Stimulated activated CD8-positive, alpha-beta memory T cell treated with anti-CD3 and anti-CD28 coated beads, Interleukin-7, amount 100 ng/mL, for 1 hour (primary cell): ENCODE measurements at places on chromosomes 13 and 19.

- DNase-seq, result peak; percentile 23
Observed at GRCh38 chr19:56477429-56478338, 539 bp upstream of the ZNF667 start.

DNA sequence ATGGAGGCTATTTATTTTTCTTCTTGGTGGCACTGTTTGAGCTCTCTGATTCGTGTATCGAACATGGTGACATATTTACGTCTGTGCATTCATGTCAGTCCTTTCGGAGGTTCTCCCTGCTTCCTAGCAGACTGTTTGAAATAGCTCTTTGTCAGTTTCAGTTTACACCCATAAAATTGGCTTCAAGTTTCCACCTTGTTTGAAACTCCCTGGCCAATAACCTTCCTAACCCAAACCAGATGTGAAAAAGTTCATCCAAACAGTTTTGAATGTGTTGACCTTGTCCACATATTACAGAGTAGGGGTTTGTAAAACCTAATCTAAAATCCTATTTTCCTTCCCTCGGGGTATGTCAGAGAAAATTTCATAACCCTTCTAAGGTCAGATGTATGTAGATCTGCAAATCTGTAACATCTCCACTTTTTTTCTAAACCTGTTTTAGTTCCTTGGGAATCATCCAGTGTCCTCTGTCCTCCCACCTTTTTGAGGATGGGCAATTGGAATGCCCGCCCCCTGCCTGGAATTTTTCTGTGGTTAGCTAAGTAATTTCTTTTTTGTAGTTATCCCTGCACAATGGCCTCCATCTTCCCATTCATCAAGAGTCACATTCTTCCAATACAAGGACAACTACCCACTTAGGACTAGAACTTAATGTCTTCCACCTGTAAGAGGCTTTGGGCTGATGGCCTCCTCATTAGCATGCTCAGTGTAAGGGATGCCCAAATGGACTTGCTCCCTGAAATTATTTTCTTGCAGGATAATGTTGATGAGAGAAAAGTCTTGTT lies 499.8 kb downstream of the GPC6 start:
- DNase-seq, result no peak

DNA sequence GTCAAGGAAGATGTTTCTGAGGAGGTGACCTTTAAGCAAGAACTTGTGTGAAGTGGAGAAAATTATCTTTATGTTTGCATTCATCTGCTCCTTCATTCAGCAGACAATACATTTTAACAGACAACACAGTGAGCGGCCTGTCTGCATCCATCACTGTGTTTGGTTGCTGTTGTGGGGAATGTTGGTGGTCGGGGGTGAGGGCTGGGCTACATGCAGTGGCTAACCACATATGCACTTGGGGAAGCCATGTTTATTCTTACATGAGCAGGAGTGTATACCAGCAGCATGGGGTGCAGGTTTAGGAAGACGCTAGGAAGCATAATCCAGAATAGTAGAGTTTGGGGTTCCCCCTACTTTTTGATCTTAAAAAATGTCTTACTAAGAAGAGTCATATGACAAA lies 66.4 kb downstream of the DHRS12 start:
- no peak for DNase-seq

DNA sequence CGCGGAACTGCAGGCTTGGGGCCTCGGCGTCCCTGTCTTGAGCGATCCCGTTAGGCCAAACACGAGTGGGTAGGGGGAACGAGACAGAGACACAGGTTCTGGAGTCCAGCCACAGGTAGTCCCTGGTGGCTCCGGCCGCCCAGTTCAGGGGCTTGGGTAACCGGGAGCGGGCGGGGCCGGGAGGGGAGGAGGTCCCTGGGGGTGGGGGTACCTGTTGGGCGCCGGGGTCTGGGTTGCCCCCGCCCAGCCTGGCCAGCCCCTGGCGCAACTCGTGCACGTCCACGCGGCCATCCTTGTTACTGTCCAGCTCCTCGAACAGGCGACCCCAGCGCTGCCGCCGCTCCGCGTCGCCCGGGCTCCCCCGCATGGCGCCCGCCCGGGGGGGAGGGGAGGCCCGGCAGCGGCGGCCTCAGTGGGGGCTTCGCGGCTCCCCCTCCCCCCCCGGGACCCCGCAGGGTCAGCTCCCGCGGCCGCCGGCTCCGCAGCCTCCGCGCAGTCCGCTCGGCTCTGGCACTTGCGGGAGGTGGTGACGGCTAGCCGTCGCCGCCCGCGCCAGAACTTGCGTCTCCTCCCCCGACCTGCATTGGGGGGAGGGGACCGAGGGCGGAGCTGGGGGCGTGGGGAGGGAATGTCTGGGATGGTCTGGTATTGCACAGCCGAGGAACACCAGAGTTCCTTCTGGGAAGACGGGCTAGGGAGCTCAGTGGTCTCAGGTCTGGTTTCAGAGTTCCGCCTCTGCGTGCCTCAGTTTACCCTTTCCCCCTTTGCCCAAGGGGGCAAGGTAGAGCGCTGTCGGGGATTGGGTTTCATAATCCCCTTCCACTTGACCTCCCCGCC lies at the start of gene SLC25A23:
Gene SLC25A23, minus strand, starts transcription at position 531 of the 837 bp plus-strand sequence. Its CDS starts 164 bp downstream, at position 367.
- DNase-seq, result no peak

GRCh38 chr13:33752597-33752996 lies 65.4 kb upstream of the RFC3 start:
- DNase-seq, result no peak

GRCh38 chr13:74193391-74193790 lies 59.2 kb upstream of the KLF12 start:
- DNase-seq, result no peak

DNA sequence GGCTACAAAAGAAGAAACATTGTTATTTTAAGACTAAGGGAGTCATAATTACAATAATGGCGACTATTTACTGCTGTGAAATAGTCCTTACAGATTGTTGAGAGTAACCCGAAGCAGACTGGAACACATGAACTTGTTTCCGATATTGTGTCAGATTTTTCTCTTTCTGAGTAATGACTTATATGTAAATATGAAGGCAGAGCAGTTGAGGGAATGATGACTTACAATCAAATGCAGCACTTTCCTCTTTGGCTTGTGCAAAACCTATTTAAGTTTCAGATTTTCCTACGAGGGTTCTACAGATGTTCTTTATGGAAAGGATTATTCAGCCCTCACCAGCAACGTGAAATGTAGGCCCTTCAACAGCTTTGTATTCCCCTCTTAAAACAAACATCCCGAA lies 198.6 kb downstream of the RGCC start:
- DNase-seq, result no peak

GRCh38 chr19:335072-335471 lies 9.5 kb downstream of the MIER2 start:
- DNase-seq, result no peak

DNA sequence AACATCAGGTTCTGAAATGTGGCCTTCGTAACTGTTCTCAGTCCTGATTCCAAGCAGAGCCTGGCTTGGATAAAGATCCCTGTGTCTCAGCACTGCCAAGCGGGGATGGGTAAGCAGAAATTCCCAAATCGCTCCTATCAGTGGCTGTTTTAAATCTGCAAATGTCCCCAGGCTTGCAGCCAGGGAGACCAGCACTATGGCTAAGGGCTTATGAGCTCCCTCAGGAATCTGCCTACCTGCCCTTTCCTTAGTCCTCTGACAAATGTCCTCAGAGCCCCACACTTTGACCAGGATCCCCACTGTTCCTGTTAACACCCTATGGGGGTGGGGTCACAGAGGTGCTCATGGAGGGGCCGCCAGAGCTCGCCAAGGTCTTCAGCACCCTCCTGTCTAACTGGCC lies 1062.8 kb downstream of the UQCRFS1 start:
- DNase-seq, result no peak

GRCh38 chr13:109985871-109986450 lies 199.6 kb upstream of the IRS2 start:
- no peak for DNase-seq

DNA sequence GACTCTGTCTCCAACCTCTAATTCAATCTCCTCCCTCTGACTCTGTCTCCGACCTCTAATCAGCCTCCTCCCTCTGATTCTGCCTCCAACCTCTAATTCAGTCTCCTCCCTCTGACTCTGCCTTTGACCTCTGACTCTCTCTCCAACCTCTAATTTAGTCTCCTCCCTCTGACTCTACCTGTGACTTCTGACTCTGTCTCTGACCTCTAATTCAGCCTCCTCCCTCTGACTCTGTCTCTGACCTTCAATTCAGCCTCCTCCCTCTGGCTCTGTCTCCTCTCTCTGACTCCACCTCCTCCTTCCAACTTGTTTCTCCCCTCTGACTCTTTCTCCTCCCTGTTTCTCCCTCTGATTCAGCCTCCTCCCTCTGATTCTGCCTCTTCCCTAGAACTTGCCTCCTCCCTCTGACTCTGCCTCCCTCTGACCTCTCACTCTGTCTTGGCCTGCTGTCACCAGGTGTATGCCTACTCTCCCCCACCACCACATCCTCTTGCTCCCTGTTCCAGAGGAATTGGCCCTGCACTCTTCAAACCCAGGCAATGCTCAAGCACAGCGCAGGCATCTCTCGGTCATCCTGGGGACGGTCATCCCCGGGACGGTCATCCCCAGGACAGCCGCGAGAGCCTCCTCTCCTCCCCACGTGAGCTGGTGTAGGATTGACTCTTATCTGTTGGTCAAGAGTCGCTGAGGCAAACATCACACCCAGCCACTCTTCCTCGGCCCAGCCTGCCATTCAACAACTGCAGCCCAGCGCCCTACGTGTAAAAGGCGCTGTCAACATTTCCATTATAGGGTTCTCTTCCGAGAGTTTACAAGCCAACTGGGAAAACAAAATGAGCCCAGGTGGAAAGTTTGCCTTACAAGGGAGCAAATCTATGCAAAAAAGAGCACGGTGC lies 60.2 kb downstream of the ZIC5 start:
- no peak for DNase-seq

- DNase-seq, result no peak
Observed at GRCh38 chr19:2782329-2782935, 641 bp downstream of the SGTA start.

DNA sequence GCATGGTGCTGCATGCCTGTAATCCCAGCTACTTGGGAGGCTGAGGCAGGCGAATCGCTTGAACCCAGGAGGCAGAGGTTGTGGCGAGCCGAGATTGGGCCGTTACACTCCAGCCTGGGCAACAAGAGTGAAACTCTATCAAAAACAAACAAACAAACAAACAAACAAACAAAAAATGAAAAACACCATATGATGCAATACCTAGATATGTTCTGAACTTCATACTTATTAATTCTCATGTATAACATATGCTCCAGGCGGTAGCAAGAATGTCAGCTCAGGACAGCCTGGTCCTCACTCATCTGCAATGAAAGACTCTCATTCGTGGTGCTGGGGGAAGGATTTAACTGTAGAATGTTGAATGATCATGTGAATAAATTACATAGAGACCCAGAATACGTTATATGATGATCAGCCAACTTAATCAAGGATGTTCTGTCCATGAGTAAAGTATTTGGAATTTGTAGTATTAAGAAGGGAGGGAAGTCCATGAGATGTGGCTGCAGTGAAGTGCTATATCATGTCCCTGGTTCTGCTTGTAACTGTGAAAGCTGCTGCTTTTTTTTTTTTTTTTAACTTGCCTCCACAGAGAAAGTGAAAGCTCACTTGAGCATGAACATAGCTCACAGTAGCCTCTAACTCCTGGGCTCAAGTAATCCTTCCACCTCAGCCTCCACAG lies 206.8 kb downstream of the UQCRFS1 start:
- no peak for DNase-seq

- no peak for DNase-seq
Observed at GRCh38 chr13:96500953-96501352, 411.0 kb downstream of the HS6ST3 start.

- DNase-seq, result no peak
Observed at GRCh38 chr13:23828866-23829265, 60.3 kb downstream of the MIPEP start.

GRCh38 chr19:33430674-33431277 lies 57.3 kb downstream of the CEBPG start:
- peak; percentile 34 for DNase-seq

GRCh38 chr13:110653271-110653670 lies 37.9 kb downstream of the NAXD start:
- no peak for DNase-seq

GRCh38 chr19:566403-566802 lies 6.0 kb upstream of the BSG start:
- DNase-seq, result no peak

GRCh38 chr13:41058295-41059070 lies 2.8 kb upstream of the WBP4 start:
- DNase-seq, result no peak

- peak; percentile 87 for DNase-seq
Observed at GRCh38 chr19:55178781-55179599, 1.1 kb downstream of the SYT5 start.

DNA sequence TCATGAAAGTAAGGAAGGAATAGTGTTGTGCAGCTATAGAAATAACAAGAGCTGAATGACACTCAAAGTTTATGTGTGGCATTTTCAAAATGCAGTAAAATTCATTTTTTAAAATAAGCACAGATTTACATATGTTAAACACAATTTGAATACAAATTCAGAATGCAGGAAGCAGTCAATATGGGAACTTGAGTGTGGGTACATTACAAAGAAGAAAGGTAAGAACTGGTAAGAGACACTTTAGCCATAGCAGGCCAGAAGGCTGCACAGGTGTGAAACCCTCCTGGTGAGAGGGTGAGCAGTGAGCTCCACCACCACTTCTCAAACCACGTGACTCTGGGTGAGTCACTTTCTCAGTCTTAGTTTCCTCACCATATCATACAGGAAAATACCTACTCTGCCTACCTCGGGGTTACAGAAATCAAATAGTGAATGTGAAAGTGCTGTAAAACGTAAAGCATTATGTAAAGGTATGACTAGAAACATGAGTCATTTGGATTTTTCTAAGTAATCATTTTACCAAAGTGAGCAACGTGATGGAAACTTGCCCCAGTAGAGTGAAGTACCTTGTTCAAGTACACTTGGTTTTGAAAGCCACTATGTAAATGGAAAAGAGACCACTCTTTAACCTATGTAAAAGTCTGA lies 40.5 kb downstream of the USP12 start:
- DNase-seq, result peak; percentile 28

- DNase-seq, result no peak
Observed at GRCh38 chr19:55454787-55455243, 6.6 kb downstream of the ISOC2 start.

- DNase-seq, result no peak
Observed at GRCh38 chr13:24671386-24672113, 8.7 kb upstream of the ATP12A start.

- DNase-seq, result no peak
Observed at GRCh38 chr19:3135961-3136683, at the start of gene GNA15. Gene GNA15 (plus strand): TSS chr19:3136033. CDS start chr19:3136451, 418 bp downstream.
